ENCODE measurements at places on chromosomes 5 and 9.

- DNase-seq: no peak
These were observed 35.0 kb upstream of the RIC1 start for GRCh38 chr9:5593904-5594303.

DNA sequence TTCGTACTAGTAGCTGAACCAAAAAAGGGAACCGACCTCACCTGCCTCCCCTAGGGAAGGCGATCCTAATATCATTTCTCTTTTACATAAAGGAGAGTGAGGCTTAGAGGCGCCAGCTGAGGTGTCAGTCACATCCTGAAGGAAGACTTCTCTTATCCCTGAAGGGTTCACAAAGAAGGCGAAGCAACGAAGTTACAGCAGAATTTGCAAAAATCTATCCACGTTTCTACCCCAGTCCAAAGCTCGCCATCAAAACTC, 598 bp upstream of the KIAA1191 start:
- DNase-seq: no peak

DNA sequence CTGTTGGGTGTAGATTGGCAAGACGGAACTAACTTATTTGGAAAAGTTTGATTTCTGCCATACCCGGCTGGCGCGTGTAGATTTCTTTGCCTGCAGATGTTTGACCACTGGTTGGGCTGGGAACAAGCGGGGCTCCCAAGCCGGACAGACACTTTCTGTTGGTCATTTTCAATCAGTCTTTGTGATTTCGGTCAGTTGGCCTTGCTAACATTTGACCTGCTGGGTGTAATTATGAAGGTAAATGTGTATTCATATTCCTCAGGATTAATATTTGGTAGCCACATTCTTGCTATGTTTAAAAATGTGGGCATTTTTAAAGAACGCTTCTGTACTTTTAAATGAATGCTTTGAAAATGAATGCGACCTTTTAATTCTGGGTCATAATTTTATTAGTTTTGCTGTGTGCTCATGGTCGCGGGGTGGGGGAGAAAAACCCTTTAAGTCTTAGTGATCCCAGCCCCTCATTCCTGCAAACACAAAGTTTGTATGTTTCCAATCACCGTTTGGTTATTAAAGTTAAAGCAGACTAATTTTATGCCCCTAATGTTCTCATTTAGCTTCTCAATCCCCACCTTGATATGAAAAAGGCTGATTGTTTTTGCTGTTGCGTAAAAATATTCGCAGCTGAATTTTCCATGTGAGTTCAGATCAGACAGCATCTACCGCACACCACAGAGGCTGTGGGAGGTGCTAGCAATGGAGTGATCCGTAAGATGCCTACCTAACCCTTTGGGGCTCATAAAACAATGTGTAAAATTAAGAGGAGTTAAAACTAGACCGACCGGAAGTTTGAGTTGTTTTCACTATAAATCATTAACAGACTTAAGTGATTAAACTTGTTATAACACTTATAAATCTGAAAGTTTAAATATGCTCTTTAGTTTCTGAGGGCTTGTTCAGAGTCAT, 1.5 kb downstream of the RASGRF2 start:
- no peak for DNase-seq

GRCh38 chr5:54996466-54996865, 11.1 kb upstream of the ESM1 start:
- no peak for DNase-seq

DNA sequence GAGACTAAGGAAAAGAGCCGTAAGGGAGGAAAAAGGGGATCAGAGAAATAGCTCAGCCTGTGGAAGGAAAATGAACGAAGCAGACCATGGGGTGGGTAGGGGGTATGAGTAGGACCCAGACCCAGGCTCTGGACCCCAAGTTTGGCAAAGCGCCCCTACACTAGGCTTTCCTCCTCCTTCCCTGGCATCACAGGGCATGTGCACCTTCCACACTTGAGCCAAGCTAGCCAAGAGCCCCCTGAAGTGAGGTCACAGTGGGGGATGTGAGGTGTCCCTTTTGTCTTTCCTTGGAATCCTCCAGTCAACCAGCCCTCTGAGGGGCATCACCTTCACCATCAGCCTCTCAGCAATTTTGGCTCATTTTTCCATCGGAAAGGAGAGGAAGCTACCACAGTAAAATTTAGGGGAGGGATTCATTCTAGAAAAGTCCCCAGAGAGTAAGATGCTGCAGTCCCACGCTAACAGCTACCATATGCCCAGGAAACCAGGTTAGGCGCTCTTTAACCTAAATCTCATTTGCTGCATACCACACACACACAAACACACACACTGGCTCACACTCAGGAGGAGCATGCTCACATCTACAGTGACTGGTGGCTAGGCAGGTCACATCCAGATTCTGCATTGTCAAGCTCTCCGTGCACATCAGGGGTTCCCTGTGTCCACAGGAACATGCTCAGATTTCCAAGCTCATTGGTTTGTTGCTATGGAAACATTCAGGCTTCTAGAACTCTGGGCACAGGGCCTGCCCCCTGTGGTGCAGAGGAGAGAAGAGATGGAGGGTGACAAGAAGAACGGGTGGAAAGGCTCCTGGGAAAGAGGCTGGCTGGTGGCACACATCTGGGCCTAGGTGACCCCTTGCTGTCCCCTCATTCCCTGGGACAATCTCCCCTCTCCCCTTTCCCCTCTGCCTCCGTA, 9.9 kb downstream of the REEP2 start:
- DNase-seq: no peak

GRCh38 chr5:10490927-10491672, 49.4 kb downstream of the ROPN1L start:
- DNase-seq: no peak

DNA sequence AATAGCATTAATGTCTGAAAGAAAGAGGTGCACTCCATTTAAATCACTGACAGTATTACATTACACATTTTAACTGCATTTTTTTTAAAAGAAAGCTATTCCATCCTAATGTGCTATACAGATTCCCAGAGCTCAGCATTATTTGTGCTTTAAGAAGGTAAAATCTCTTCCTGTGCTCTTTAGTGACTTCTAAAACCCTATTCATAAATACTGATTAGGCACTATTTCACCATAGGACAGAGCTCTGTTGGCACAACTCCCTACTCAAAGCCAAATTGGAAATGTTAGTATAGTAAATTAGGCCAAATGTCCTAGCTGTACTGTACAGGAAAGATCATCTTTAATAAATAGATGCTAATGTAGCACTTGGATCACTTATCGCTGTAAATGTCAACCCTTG, 262.5 kb downstream of the TUSC1 start:
- no peak for DNase-seq

- DNase-seq: no peak
These were observed 79.6 kb downstream of the PDE4D start for GRCh38 chr5:59813761-59814536.

- DNase-seq: no peak
These were observed 106.5 kb upstream of the LARP1 start for GRCh38 chr5:154648706-154649105.

DNA sequence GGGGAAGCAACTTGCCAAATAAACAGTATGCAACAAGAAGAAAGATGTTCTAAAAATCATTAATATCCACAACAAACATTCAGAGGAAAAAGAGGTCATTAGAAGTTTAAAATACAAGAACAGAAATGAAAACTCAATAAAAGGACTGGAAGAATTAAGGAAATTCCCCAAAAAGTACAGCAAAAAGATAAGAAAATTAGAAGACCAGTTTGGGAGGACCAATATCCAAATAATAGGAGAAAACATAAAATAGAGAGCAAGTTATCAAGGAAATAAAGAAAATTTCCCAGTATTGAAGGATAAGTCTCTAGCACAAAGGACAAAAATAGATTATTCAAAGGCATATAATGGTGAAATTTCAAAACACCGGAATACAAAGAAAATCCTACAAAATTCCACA, 21.9 kb downstream of the DIAPH1 start:
- DNase-seq: no peak

DNA sequence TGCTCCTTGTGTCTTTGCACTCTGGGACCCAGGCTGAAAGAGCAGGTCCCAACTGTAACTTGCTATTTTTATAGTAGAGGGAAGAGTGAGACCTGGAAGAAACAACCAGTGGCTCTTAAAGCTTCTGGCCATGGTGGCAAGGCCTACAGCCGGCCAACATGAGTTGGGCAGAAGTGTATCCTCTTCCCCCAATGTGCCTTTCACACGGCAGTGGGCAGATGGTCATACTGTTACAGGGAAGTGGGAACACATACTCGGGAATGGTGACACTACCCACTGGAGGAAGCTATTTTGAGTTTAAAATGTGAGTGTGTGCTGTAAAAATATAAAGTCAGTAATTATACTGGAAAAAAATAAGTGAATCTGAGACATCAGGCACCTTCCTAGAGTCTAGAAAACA, 116.0 kb downstream of the MVB12B start:
- no peak for DNase-seq

GRCh38 chr5:167763772-167764171, 527.7 kb upstream of the WWC1 start:
- no peak for DNase-seq

- peak; percentile 48 for DNase-seq
These were observed 40.5 kb downstream of the NCS1 start for GRCh38 chr9:130212543-130213297.

GRCh38 chr5:140182803-140183367, 7.9 kb downstream of the CYSTM1 start:
- DNase-seq: no peak

DNA sequence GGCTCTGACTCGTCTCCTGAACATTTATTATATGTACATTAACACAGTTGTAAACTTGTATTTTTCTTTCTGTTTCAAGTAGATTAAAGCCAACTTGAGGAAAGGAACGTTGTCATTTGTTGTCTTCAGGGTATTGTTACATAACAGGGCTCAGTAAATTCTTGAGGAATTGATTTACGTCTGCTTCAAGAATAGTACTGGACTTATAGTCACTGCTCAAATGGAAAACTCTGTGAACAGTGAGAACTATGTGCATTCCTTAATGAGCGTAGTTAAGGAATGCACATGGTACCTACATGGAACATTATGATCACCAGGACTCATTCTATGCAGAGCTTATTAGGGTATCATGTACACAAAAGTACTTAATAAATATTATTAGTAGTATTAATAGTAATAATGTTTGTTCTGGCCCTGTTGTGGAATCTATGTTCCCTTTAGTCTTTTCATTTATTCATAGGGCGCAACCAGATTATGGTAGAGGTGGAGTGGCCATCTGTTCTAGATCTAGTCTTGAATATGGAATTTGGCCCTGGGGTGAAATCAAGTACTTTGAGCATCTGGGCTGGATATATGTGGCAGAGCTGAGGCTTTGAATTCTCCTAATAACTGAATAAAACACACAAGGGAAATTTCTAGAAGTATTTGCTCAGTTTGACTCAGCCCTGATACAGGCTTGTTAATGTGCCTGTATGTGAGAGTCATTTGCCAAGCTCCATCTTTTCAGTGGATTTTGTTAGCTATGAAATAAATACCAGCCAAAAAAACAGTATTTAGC, 108.6 kb upstream of the SH3GL2 start:
- DNase-seq: no peak

- no peak for DNase-seq
These were observed 7.4 kb downstream of the YTHDC2 start for GRCh38 chr5:113520899-113521298.

DNA sequence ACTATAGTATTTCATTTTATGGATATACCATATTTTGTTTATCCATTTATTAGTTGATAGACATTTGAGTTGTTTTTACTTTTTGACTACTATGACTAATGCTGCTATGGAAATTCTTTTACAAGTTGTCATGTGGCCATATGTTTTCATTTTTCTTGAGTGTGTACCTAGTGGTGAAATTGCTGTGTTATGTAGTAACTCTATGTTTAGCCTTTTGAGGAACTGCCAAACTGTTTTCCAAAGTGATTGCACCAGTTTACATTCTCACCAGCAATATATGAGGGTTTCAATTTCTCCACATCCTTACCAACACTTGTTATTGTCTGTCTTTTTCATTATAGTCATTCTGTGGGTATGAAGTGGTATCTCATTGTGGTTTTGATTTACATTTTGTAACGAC, 75.4 kb downstream of the GRIA1 start:
- DNase-seq: no peak

- DNase-seq: no peak
These were observed 29.8 kb downstream of the JAKMIP2 start for GRCh38 chr5:147752666-147753290.

DNA sequence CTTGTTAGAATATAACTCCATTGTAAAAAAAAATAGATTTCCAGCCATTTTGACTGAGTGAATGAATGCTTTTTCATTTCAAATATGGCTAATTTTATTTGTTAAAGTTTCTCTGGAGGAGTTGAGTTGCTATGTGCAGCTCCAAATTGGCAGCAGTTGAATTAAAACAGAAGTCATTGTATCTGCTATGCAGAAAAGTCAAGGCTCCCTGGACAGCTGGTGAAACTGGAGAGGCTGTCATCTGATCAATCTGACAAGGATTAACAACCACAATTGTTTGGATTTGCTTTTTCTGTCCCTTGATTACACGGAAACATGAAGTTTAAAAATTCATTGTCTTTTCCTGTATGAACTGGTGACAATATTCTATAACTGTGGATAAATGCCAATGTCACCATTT, 713.9 kb downstream of the EFNA5 start:
- no peak for DNase-seq

DNA sequence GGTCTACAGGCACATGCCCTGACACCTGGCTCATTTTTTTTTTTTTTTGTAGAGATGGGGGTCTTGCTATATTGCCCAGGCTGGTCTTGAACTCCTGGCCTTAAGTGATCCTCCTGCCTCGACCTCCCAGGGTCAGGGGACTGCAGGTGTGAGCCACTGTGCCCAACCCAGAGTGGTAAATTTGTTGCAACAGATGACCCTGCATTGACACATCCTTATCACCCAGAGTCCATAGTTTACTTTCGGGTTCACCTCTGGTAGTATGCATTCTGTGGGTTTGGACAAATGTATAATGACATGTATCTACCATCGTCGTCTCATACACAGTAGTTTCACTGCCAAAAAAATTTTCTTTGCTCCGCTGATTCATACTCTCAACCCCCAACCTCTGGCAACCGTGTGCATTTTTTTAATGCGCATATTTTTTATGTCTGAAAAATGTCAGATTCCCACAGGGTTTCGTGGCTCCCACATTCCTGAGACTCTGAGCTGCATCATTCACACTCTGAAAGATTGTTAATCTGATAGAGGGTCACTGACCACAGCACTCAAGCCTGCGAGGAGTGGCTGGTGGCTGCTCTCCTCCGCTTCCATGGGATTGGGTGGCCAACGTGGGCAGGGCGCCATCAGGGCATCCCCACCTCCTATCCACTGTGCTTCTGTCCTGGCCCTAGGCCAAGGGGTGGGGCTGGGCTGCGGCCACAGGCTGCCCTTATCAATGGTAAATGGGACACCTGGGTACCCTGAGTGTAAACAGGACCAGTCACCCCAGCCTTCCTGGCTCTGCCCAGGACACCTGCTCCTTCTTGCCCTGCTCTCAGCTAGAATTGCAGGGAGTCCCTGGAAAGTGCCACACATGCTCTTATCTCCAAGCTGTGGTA, 9.6 kb downstream of the NDST1 start:
- DNase-seq: no peak
